Stimulated activated CD4-positive, alpha-beta T cell treated with anti-CD3 and anti-CD28 coated beads, Interleukin-1b, Interleukin-23, amount 100 ng/mL, for 1 hour (primary cell): ENCODE measurements at places on chromosomes 1 and 21.

DNA sequence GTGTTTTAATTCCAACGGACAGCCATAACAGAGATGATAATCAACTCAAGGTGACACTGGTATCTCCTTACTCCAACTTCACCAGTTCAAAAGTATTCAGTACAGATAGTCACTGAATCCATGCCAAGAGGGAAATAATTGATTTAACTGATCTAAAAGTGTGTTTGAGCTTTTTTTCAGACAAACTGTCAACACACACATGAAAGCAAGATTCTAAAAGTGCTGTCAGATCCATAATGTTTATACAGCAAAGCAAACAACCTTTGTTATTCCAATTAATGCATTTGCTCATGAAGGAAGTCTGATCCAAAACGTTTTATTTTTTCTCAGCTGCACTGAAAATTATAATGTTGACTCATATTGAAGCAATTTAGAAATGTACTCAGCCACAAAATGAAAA, 5.9 kb upstream of the PRKAA2 start:
- DNase-seq: no peak

DNA sequence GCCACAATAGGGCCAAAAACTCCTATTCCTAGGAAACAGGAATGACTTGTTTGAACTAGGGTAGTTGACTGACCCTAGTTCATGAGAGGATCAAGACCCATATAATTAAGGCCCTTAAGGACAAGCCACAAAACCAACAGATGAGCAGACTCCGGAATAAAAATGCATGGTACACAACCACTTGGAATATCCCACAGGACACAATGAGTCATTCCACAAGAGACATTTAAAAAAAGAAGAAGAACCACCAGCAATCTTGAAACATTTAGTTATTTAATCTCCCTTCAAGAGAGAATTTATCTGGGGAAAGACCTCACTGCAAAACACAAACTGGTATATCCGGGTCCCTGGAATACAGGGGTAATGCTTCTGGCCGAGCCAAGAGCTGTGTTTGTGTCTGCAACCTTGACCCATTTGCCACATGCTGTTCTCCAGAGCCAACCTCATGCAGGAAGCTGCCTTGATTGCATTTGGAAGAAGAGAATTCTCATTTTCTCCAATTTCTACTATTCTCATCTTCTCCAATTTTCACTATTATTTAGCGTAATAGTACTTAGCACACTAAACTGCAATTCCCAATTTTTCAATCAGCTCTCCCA, 135.5 kb downstream of the TGFBR3 start:
- no peak for DNase-seq

DNA sequence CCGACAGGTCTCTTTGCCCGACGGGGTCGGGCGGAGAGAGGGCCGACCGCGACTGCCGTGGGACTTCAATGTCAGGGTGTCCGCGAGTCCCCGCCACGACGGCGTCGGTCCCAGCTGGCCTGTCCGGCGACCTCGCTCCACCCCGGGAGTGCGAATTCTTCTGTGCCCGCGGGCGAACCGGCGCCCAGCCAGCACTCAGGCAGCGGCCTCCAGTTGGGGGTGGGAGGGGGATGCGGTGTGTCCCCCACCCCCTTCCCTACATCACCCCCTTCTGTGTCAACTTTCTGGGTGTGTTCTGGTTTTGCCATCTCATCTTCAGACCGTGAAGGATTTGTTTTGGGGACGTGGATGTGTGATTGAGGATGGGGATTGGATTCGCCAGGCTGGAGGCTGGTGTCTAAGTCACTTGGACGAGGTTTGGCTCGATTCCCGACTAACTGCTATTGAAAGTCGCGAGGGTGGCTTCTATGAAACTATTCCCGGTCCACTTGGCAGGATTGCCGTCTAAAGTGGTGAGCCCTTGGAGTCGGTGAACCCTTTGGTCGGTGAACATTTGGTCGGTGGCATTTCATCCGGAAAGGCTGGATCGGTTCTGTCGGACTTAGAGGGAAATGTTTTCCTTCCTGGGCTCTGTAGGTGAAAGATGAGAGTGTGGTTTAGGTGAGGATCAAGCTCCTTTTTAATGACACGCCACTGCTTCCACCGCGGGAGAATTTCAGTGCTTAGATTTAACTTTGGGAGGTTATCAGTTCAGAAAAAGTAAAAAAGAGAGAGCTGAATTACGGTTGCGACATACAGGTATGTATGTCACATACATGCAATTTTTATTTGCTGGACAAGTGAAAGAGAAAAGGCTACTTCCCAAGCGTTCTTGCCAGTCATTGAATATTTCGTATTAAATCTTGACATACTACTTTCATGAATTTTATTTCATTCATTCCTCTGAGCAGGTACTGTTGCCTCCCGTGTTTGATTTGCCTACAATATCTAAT, 771 bp downstream of the ABCD3 start:
- DNase-seq: no peak

- no peak for DNase-seq
Measured at GRCh38 chr1:91613595-91613994, 112.9 kb downstream of the CDC7 start.

DNA sequence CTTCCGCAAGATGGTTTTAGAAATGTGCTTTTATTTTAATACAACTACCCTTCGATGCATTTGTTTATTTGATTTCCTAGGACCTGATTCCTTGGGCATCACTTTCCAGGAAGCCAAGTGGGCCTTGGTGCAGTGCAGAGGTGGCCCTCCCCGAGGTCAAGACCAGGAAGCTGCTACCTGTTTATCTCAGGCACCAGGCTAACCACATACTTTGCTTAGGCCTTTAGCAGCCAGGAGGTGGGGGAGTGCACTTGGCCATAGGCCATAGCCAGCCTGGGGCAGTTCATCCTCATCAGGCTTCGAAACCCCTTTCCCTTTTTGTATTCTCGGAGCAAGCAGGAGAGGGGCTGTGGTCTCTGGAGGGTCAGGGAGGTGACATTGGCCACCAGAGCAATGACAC, 45.4 kb downstream of the SMYD2 start:
- DNase-seq: no peak

GRCh38 chr1:159783724-159784123, 3.0 kb downstream of the DUSP23 start:
- no peak for DNase-seq

DNA sequence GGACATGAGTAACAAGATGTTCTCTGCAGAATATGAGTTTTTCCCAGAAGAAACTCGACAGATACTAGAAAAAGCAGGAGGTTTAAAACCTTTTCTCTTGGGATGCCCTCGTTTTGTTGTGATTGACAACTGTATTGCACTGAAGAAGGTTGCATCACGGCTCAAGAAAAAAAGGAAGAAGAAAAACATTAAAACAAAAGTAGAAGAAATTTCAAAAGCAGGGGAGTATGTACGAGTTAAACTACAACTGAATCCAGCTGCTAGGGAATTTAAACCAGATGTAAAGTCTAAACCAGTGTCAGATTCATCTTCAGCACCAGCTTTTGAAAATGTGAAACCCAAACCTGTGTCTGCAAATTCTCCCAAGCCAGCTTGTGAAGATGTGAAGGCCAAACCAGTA, 92.5 kb downstream of the TTC3 start:
- no peak for DNase-seq

GRCh38 chr1:37661401-37661800, 26.7 kb upstream of the RSPO1 start:
- DNase-seq: no peak

DNA sequence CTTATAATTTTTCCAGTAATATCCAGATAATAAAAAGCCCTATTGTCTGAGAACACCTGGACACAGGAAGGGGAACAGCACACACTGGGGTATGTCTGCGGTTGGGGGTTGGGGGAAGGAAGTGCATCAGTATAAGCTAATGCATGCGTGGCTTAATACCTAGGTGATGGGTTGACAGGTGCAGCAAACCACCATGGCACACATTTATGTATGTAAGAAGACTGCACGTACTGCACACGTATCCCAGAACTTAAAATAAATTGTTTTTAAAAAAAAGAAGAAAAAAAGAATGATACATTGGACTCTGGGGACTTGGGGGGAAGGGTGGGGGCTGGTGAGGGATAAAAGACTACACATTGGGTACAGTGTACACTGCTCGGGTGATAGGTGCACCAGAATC, 144.9 kb upstream of the C1orf174 start:
- DNase-seq: no peak

- no peak for DNase-seq
Measured at GRCh38 chr1:10687251-10687651, 109.2 kb downstream of the CASZ1 start.

GRCh38 chr21:38911484-38912101, 105.9 kb downstream of the ETS2 start:
- no peak for DNase-seq

GRCh38 chr1:12121212-12122003, 45.4 kb upstream of the TNFRSF1B start:
- no peak for DNase-seq

- DNase-seq: no peak
Measured at GRCh38 chr1:112998592-112999235, 42.7 kb upstream of the SLC16A1 start.

DNA sequence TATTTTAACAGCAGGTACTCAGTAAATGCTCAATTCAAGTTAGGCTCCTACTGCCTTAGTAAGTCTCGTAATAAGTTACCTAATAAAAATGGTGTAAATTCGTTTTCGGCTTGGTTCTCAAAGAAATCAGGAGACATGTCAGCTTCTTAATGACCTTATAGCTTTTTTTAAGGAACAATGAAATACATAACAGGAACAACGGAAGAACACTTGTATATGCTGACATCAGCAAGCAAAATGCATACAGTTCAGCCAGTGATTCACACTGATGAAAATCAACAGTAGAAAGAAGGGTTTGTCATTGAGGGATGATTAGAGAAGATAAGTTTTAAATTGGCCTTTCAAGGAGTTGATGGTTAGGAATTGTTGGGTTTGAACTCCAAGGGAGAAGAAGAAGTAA, 13.3 kb downstream of the RPTN start:
- no peak for DNase-seq

- DNase-seq: no peak
Measured at GRCh38 chr1:177091040-177091439, 73.5 kb downstream of the ASTN1 start.

GRCh38 chr21:14690886-14691285, 144.8 kb upstream of the SAMSN1 start:
- DNase-seq: no peak

DNA sequence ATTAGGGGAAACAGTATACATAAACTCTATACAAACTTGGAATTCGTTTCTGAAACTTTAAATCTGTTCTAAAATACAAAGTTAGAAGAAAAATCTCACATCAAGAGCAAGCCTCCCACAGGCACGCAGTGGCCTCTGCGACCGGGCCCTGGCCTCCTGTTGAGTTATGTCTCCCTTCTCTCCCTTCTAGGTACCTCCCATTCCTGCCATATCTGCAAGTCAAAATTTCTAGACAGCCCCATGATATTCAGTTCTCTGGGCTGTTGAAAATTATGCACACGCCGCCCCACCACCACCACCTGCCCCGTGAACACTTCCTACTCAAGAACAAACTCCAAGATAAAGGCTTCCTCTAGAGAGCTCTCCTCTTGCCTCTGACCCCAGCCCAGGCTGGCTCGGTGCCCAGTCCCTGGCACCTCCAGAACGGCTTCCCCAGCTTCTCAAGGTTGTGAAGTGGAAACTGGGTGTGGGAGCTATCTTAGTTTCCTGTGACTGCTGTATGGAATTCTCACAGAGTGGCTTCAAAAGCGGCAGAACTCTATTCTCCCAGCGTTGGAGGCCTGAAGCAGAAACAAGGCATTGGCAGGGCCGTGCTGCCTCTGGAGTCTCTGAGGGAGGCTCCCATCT, 37.7 kb upstream of the LRP8 start:
- no peak for DNase-seq
